ENCODE measurements at places on chromosomes 5 and 9.

DNA sequence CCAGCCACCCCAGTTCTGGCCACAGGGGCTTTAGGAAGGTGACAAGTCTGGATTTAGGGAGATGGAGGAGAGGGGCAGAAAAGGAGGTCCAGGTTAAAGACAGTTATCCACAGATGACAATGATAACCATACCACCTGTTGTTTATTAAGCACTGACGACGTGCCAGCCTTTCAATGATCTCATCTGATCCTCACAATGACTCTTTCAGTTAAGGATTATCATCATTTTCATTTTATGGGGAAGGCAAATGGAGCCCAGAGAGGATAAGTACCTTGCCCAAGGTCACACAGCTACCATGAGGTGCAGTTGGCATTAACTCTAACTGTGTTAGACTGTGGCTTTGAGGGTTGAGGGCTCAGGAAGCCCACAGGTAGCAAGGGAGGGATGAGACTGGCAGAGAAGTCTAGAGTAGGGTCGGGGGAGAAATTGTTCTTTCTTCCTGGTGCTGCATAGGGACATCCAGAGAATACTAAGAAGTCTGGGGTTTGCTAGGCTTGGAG, 21.5 kb upstream of the JADE2 start:
- DNase-seq: no peak

DNA sequence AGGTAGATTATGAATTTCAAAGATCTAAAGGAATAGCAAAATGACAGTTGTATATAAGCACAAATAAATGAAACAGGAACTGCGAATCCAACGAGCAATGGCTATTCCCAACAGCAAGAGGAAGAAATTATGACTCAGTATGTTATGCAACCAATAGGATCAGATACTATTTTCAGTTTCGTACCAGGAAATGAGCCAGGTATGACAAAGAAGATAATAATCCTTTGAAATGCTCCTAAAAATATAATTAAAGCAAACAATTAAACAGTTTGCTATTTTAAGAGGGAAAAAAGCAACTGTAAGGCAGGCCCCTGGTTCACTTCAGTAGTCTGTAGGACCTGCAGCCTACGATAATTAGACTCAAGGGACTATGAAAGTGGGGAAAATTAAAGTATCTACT, 58.9 kb downstream of the AUH start:
- no peak for DNase-seq

- peak; percentile 47 for DNase-seq
Measured at GRCh38 chr9:31519011-31519410, 865.4 kb upstream of the ACO1 start.

DNA sequence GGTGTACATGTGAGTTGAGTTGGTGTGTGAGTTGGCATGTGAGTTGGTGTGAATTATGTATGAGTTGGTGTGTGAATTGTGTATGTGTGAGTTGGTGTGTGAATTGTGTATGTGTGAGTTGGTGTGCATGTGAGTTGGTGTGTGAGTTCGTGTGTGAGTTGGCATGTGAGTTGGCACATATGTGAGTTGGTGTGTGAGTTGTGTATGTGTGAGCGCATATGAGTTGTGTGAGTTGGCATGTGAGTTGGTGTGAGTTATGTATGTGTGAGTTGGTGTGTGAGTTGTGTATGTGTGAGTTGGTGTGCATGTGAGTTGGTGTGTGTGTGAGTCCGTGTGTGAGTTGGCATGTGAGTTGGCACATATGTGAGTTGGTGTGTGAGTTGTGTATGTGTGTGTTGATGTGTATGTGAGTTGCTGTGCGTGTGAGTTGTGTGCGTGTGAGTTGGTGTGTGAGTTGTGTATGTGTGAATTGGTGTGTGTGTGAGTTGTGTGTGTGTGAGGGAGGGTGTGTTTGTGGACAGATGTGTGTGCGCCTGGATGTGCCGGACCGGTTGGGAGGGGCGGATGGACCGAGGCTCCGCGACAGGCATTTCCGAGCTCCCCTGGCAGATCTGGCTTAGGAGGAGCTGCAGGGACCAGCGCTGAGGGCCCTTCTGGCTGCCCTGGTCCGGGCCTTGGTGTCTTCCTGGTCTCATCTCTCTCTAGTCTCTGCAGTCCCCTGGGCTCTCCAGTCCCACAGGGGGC, 162.5 kb upstream of the IER5L start:
- no peak for DNase-seq

DNA sequence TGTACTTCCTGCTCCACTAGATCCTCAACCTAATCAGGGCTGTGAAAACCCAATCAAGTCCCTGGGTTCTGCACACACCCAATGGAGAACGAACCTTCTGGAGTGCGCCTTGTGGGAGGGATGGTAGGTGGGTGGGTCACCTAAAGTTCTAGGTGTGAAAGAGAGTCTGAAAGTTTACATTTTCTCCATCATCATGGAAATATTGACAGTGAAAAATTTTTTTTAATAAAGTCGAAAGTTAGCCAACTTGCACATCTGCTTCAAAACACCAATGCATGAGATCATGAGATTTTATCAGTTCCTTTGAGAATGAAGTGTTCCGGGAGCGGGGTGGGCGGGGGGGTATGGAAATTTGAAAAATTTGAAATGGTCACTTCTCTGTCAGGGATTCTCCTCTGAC, 21.7 kb downstream of the TAF11L14 start:
- no peak for DNase-seq

DNA sequence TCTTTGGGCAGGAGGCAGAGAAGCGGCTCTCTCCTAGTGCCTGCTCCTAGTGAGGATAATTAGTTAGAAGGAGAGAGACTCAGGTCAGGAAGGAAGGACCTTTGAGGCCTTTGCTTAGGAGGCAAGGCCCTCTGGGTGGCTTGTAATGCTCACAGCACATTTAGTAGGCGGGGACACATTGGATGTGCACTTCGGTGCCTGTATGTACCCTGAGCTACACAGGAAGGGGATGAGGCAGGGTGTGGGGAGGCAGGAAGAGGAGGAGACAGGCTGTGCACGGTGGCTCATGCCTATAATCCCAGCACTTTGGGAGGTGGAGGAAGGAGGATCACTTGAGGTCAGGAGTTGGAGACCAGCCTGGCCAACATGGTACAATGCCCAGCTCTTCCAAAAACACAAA, 7.2 kb upstream of the LCN2 start:
- DNase-seq: no peak

GRCh38 chr5:115947260-115947659, 15.0 kb upstream of the LVRN start:
- no peak for DNase-seq

- no peak for DNase-seq
Measured at GRCh38 chr5:133229931-133230664, 178.3 kb downstream of the HSPA4 start.

DNA sequence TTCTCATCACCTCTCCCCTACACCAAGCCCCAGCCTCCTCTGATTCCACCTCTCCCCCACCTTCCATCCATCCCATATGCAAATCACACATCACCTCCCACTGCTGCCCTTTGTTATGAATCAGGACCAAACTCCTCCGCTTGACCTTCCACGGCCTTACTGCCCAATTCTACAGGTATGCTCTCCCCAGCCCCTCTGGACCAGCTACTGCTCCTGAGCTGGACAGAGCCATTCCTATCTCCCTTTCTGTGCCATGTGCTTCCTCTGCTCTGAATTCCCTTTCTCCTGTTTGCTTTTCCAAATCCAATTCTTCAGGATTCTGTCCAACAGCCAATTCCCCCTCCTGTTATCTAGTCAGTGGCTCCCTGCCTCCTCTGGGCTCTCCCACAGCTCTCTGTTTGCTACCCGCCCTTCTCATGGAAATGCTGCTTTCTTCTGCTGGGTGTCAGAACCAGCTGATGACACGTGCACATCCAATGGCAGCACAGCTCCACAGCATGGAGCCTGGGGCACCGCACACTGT, 8.3 kb downstream of the FABP6 start:
- DNase-seq: no peak

DNA sequence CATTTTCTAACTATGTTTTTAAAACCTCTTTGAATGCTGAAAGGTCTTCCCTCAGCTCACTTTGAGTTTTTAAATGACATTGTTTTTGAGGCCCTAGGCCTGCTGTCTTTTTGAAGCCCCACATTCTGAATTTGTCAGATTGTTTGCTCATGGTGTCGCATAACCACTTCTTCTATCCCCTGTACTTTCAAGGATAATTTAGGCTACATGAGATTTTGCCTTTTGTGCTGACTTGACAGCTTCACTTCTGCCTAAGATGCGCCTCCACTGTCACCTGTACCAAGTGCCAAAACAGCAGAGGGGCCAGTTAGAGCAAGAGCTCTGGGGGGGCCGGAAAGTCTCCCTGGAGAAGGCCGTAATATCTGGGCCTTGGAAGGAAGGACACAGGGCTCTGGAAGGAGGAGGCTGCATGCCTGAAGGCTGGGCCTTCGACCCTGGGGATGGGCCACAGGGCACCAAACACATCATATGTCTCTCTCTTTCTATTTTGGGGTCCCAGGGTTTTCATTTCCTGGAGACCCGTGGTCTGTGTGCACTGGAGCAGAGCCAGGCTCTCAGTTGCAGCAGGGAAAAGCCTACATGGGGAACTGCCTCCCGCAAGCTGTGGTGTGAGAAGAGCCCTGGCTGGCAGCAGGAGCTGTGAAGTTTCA, 49.1 kb downstream of the NDST1 start:
- no peak for DNase-seq

- DNase-seq: peak; percentile 48
Measured at GRCh38 chr9:5626727-5627634, 1.9 kb upstream of the RIC1 start.

DNA sequence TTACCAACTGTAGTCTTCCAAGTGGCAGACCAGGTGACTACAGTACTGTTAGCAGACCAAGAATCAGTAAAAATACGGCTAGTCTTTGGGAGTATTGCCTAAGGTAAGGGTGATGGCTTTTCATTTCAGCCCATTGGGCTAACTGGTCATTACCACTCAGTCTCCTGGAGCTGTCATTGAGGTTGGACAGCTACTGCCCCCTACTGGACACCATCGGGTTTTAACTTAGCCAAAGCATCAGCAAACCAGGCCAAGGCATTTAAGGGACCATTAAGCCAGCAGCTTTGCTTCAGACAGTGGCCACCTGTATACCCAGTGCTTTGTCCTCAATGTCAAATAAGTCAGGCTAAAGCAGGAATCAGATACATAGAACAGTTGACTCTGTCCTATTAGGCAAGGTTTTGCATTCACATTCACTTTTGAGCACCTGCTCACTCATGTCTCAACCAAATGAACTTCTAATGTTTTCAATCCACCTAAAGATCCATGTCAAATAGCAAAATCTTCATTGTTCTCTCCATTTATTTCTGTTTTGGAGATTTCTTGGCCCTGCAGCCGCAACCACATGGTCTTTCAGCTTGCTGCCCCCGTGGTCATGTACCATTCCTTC, 117.2 kb downstream of the INVS start:
- DNase-seq: peak; percentile 71

GRCh38 chr9:34732886-34733285, 22.9 kb upstream of the CCL21 start:
- DNase-seq: no peak

- no peak for DNase-seq
Measured at GRCh38 chr9:25742256-25742655, 64.0 kb upstream of the TUSC1 start.

- no peak for DNase-seq
Measured at GRCh38 chr5:178794433-178794832, 64.0 kb upstream of the ZNF354A start.

DNA sequence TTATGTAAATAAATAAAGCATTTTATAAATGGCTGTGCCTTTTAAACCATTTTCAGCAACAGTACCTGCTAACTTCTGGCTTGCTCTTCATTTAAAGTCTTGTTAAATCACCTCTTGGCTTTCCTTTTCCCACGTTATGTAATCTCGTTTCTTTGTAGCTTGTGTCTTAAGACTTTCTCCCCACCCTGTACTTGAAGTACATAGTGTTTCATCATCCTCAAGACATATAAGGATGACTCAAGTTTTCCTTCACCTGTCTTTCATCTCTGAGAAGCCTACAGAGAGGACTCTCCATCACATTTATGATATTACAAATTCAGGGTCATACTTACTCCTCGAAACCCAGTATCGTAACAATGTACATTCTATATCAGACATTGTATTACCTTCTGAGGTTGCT, 33.9 kb downstream of the PRELID2 start:
- no peak for DNase-seq

- DNase-seq: no peak
Measured at GRCh38 chr9:110969971-110970386, 68.3 kb downstream of the LPAR1 start.

DNA sequence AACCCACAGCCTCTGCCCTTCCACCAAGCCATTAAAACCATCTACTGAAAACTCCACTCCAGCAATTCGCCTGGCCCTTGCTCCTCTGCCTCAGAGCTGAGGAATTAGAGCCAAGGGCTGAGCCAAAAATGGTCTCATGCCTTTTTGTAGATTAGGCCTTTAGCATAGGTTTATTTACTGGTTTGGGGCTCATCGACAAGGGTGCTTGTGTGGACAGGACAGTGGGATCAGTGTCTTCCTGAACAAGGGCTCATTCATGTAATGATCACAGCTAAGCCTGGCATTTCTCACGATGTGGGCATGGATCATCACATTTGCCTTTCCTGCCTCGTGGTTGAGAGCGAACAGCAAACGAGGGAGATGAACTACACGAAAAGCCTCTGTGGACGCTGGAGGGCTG, 59.2 kb upstream of the PHF24 start:
- no peak for DNase-seq

- DNase-seq: no peak
Measured at GRCh38 chr5:39518516-39518915, 93.7 kb upstream of the DAB2 start.

- DNase-seq: no peak
Measured at GRCh38 chr5:108937221-108937620, 189.5 kb downstream of the FER start.

- no peak for DNase-seq
Measured at GRCh38 chr9:78149702-78150291, 86.1 kb upstream of the CEP78 start.

DNA sequence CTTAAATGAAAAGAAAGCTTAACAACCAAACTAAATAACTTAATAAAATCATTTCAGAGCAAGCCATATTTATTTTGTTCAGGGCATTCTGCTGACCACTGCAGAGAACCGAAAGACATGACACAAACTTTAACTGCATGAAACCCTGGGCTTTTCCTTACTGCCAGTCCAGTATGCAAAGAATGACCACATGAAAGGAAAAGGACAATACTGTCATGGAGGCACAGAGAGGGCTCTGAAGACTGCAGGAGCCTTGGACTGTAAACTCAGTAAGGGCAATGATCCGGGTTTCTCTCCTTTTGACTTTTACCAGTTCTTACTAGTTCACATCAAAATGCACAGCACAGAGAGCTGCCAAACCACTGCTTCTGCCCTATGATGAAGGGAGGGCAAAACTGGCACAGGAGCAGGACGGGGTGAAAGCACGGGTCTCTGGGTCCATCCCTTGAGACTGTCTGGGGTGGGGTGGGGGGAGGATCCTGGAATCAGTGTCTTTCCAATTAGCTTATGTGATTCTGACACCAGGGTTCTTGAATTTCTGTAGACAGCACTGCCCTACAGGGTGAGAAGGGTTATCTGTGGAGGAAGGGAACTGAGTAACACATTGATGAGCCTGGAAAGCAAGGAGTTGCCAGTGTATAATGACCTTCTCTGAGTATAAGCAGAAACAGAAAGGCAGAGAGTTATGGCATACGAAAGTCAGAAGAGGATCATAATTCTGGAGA, 44.7 kb downstream of the RNF130 start:
- DNase-seq: no peak

- DNase-seq: no peak
Measured at GRCh38 chr5:149489605-149490037, 61.6 kb downstream of the CSNK1A1 start.
